ENCODE measurements at places on chromosomes 3 and 15. TPM values are rescaled to one million over a fixed set of nuclear protein-coding genes. Genes with fewer than 3 reads are reported as not detected.

GRCh38 chr3:73364517-73364916 lies 260.2 kb downstream of the PDZRN3 start:
- no peak for DNase-seq

DNA sequence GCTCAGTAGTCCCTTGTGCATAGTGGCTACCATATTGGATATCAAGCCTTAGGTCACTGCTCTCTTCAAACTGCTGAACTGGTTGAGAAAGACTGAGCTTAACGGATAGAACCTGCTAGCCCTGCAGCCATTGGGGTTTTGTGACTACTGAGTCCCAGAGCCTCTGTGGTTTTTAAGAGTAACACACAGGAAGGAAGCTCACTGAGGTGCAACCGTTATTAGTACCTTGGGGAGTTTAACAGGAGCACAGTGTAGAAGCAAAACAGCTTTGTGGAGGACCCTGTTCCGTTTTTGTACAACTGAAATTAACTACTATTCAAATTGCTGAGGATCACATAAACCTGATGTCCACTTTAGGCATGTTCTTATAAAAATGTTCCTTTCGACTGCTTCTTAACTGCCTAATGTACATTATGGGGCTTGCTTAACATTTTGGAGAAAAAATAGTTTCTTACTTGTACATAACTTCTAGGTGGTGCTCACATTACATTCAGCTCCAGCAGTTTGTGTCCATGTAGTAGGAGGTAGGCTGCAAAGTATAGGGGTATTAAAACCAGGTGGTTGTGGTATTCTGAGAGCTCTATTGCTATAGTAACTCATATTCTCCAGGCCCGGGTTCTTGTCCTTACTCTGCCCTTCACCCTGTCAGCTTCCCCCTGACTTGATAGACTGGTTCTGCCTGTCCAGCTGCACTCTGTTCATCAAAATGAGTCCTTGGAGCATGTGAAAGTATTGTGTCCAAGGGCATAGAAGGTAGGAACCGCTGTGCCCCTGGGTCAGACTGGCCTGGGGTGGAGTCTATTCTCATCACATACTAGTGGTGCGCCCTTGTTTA lies 17.3 kb downstream of the PXK start:
- DNase-seq = no peak

GRCh38 chr15:85318048-85318731 lies 62.2 kb upstream of the AKAP13 start:
- DNase-seq = peak; percentile 38

DNA sequence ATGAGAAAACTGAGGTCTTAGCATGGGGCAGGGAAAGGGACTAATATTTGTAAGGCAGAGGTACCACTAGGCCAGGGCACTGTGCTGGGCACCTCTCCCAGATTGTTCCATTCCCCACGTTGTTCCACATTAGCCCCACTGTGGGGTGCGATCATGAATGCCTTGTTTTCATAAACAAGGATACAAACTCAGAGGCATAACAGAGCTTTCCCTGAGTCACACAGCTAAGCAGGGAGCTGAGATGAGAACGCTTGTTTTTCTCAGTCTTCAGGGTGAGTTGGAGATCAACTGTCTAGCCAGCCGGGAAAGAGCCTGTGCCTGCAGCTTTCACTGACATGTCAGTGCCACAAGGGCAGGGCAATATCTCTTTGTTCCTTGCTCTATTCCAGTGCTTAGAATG lies 47.9 kb upstream of the ITGA11 start:
- DNase-seq = no peak

GRCh38 chr3:113910966-113911365 lies 36.8 kb upstream of the ZDHHC23 start:
- no peak for DNase-seq

DNA sequence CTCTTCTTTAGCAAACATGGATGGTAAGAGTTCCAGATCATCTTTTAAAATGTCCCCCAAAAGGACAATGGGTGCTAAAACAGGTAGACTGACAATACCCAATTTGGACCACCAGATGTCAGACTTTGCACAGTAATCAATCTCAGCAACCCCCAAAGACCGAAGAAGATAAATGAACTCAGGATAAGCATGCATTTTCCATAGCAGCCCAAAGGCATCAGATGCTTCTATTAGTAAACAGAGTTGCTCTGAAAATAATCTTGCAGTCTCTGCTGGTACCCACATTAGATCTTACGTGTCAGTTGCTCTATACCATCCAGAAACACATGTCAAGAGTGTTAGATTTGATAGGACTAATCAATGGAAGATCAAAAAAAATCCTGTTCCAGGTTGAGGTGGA lies 20.6 kb downstream of the MYH15 start:
- peak; percentile 27 for DNase-seq

GRCh38 chr15:64478863-64479262 lies 18.5 kb downstream of the ZNF609 start:
- no peak for DNase-seq

GRCh38 chr3:4404881-4405280 lies 62.2 kb downstream of the SUMF1 start:
- no peak for DNase-seq

DNA sequence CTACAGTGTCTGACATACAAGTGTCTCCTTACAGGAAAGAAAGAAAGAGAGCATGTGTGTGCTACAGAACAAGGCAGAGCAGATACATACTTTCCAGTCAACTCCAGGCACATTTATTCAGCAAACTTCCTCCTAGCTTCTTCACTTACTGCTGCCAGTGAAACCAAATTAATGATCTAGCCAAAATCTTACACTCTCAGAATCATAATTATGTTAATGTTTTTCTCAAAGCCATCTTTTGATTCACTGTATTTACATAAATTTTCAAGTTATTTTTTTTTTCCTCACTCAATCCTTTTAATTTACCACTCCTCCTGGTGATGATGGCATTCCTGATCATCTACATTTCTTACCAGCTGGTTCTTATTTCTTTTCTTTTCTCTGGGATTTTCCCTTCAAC lies 326.7 kb downstream of the IGSF11 start:
- no peak for DNase-seq

GRCh38 chr3:80677796-80678195 lies 910.0 kb upstream of the ROBO1 start:
- no peak for DNase-seq

GRCh38 chr3:65146179-65146578 lies 458.4 kb upstream of the ADAMTS9 start:
- no peak for DNase-seq

- no peak for DNase-seq
Observed at GRCh38 chr3:42668793-42669217, 15.3 kb downstream of the ZBTB47 start.

GRCh38 chr3:127803619-127804018 lies 18.7 kb downstream of the MGLL start:
- no peak for DNase-seq

Gene GOLGA8O
- 1.3 TPM for total RNA-seq

Gene TMCO5A
- total RNA-seq = not detected

Gene TUBGCP4
- total RNA-seq = 28.0 TPM

Gene DPPA2
- total RNA-seq = not detected

Gene GRAMD2A
- total RNA-seq = 0.07 TPM

Gene GPR176
- 0.72 TPM for total RNA-seq

Gene FGD5
- total RNA-seq = not detected
